ENCODE measurements at places on chromosomes 7 and 10.
A peak's percentile ranks its signal among the peaks of the same experiment; 100 is the strongest.

DNA sequence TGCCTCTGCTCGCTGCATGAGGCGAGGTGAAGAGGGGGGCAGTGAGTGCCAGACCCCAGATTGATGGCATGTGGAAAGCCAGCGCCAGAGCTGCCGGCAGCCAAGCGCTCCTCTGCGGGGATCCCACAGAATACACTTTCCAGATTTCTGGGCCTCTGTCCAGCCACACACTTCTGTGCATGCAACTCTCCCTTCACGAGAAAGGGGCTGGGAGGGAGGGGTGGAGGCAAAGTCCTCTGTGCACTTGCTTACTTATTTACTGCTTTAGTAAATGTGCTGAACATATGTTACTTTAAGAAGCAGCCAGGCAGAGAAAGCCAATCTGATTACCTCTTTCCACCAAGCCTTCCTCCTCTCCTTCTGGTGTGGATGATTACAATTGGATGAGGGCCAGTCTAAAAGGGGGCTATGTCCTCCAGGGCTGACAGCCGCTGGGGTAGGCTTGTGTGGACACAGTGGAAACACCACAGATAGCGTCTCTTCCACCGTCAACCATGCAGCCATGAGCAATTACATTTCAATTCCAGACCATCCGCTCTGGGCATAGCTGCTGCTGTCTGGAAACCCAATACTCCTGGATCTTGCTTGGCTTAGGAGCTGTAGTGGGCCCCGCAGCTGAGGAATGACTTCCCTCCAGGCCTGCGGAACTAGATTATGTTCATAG lies 322.8 kb upstream of the ANKRD30A start:
- no peak overlapping the region for H3K4me3 ChIP-seq
- H3K27ac ChIP-seq = peak overlapping the region; percentile 28
- H3K4me1 ChIP-seq = no peaks in the 10 kb centered on the region
- H3K27me3 ChIP-seq = no peaks in the 10 kb centered on the region
- peak; percentile 73 for DNase-seq
- no peaks in the 10 kb centered on the region for H3K36me3 ChIP-seq

GRCh38 chr7:13060173-13060572 lies 372.7 kb downstream of the ARL4A start:
- H3K27ac ChIP-seq = no peak overlapping the region
- H3K4me1 ChIP-seq = no peaks in the 10 kb centered on the region
- H3K27me3 ChIP-seq = no peaks in the 10 kb centered on the region
- H3K36me3 ChIP-seq = no peaks in the 10 kb centered on the region
- no peak overlapping the region for H3K4me3 ChIP-seq
- no peak for DNase-seq

- no peaks in the 10 kb centered on the region for H3K36me3 ChIP-seq
- peak; percentile 68 for DNase-seq
- H3K27me3 ChIP-seq = no peaks in the 10 kb centered on the region
- H3K27ac ChIP-seq = no peak overlapping the region
- H3K4me3 ChIP-seq = no peak overlapping the region
Observed at GRCh38 chr10:70331486-70332268, 47.9 kb upstream of the NPFFR1 start.

GRCh38 chr7:12524794-12525386 lies 45.6 kb upstream of the SCIN start:
- H3K27me3 ChIP-seq = no peaks in the 10 kb centered on the region
- no peak overlapping the region for H3K27ac ChIP-seq
- no peak overlapping the region for H3K4me3 ChIP-seq
- no peak for DNase-seq

DNA sequence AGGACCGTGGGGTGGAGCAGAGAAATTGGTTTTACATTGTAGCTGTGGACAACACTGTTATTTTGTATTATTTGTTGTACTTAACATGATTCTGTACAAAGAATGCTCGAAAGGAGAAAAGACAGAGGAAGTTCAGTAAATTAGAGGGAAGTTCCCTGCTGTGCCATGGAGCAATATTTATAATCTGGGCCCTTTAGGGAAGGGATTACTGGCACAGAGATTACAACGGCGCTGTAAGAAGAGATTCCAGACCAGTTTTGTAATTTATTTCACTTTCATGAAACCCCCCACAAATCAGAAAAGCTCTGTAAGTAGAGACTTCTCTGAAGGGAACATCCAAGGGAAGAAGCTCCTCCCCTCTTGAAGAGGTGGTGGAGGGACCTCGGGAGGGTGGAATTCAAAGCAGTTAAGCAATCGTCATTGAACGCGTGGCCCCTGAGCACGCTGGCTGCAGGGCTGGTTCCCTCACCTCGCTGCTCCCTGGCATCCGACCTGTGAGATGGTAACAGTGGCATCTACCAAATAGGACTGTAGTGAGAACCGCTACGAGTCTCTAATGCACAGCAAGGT lies 113.5 kb downstream of the KLF6 start:
- no peak overlapping the region for H3K4me3 ChIP-seq
- DNase-seq = no peak
- H3K36me3 ChIP-seq = no peaks in the 10 kb centered on the region
- H3K27ac ChIP-seq = no peak overlapping the region
- no peaks in the 10 kb centered on the region for H3K4me1 ChIP-seq
- H3K27me3 ChIP-seq = no peaks in the 10 kb centered on the region

GRCh38 chr10:5515948-5516761 lies 8.6 kb upstream of the CALML3 start:
- no peak overlapping the region for H3K27ac ChIP-seq
- peak; percentile 19 for DNase-seq
- no peaks in the 10 kb centered on the region for H3K36me3 ChIP-seq
